Activated CD4-positive, CD25-positive, alpha-beta regulatory T cell treated with anti-CD3 and anti-CD28 coated beads, Interleukin-2, amount 50 U/mL, for 72 hours (primary cell): ENCODE measurements at places on chromosomes 2 and 18.

DNA sequence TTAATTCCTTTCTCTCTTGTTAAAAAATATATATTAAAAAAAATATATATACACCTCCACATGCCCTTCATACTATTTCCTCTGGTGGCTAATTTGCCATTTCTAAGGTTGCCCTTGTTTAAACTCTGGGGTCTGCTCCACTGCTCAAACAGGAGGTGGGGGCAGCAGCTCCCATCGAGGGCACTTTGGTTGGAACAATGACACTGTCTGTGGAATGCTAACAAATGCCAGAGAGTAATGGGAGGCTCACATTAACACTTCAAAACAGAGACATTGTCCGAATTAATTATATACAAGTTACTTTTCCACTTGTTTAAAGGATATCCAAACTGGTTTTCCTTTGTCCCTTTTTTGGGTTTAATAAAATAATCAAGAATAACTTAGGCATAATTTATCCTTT is 58.8 kb upstream of the CD302 start:
- no peak for DNase-seq

DNA sequence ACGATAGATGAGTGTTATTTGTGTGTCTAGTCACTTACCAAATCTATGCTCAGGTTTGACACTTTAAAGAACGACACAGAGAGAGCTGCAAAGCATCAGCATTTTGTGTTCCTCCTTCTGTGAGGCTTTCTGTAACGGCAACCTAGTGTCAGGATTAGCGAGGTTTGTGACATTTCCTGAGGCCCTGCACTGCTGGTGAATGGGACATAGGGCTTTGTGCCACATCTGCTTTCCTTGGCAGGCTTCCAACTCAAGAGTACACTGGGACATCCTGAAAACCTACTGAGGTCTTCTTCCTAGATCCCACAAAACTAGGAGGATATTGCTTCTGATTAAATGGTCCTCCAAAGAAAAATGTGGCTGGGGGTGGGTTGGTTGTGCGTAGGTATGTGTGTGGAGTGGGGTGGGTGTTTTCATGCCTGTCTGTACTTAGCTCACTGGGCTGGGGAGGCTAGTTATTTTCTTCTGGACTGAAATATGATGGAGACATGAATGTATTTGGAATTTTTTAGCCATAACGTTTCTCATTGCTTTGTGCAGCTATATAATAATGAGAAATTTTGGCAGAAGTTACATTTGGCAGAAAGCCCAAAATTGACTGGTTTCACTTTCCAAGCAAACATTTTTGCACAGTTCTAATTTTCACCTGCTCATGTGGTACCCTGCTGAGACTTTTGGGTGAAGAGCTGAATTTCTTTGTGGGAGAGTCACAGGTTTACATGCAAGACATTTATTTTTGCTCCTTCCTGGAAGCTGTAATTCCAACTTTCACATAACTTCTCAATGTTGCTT is 308.4 kb downstream of the XIRP2 start:
- DNase-seq: no peak

- no peak for DNase-seq
Measured at GRCh38 chr2:190526105-190526750, 8.3 kb downstream of the NEMP2 start.

DNA sequence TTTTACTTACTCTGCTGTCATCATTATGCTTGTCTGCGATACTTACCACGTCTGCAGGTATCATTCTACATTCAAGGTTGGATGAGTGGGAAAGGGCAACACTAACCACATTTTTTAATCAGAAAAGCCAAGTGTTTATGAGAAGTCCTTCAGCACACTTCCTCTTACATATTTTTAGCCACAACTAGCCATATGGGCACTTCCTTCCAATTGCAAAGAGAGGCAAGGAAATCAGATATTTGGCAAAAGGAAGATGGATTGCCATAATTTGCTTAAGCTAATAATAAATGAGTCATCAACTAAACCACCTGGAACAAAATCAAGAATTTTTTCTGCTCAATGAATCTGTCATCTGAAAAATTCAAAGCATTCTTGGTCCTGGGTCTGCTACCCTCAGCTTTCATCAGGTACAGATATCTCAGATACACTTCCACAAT is 16.7 kb upstream of the MRO start:
- DNase-seq: no peak

DNA sequence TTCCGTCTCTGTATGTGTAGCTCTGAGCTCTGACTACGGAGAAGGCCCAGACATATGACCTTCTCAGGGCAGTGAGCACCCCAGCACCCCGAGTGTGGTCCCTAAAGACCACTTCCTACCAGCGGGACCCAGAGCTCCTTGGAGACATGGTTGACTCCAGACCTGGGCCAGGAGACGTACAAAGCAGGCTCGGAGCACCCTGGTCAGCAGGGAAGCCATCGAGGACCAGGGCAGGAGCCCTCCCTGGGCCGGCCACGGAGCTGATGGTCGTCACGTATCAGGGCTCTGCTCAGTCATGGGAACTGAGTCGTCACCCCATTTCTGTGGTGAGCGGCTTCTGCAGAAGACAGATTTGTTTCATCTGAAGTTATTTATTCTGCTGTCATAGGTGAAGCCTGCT is 12.8 kb upstream of the NEU4 start:
- DNase-seq: no peak

GRCh38 chr18:76754351-76754750 is 68.0 kb upstream of the ZNF236 start:
- DNase-seq: no peak

DNA sequence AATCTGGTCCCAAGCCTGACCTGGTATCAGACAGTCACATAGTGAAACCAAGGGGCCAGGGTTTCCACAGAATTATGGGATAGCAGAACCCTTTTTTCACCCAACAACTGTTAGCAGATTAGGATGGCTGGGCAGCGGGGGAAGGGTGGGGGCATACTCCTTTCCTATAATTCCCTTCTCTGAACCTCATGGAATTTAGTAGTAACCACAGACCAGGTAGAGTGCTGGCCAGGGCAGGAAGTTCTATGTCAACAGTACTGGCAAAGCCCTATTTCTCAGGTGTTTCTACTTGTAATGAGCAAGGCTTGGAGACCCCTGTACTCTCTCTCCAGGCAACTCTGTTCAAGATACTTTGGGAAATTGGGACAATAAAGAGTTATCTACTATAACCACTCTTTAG is 174.6 kb downstream of the THADA start:
- DNase-seq: no peak

DNA sequence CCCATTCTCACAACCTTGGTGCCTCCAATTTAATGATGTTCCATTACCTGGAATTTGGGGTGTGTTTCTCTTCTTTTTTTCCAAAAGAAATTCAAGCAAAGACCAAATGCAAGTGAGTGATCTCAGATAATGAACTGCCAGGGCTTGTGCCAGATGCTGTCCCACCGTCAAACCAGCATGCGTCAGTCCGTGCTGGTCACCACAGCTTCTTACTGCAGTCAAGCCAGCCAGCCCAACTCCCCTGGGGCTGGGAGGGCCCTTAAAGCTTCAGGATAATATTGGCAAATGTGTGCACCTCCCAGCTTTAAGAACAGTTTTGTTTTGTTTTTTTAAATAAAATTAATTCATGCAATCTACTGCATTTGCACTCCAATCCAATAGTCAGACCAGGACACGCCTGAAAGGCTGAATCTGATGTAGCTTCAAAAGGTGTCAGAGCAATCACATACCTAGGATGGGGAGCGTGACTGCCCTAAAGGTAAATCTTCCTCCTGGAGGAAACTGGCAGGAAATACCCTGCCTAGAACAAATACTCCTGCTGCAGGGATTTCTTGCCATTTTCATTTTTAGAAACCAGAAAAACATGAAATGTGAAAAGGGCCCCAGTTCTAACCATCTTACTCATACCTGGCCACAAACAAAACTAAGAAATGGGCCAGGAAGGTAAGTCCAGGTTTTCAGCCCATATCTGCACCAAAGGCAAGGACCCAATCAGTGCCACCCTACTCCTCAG is 26.8 kb upstream of the SP3 start:
- DNase-seq: no peak

- DNase-seq: no peak
Measured at GRCh38 chr18:44816050-44816449, 135.4 kb downstream of the SETBP1 start.

- DNase-seq: no peak
Measured at GRCh38 chr2:64111426-64111825, 32.8 kb downstream of the PELI1 start.

- DNase-seq: no peak
Measured at GRCh38 chr2:141341444-141341843, 789.4 kb downstream of the LRP1B start.

GRCh38 chr2:602571-603359 is 74.4 kb downstream of the TMEM18 start:
- DNase-seq: no peak

DNA sequence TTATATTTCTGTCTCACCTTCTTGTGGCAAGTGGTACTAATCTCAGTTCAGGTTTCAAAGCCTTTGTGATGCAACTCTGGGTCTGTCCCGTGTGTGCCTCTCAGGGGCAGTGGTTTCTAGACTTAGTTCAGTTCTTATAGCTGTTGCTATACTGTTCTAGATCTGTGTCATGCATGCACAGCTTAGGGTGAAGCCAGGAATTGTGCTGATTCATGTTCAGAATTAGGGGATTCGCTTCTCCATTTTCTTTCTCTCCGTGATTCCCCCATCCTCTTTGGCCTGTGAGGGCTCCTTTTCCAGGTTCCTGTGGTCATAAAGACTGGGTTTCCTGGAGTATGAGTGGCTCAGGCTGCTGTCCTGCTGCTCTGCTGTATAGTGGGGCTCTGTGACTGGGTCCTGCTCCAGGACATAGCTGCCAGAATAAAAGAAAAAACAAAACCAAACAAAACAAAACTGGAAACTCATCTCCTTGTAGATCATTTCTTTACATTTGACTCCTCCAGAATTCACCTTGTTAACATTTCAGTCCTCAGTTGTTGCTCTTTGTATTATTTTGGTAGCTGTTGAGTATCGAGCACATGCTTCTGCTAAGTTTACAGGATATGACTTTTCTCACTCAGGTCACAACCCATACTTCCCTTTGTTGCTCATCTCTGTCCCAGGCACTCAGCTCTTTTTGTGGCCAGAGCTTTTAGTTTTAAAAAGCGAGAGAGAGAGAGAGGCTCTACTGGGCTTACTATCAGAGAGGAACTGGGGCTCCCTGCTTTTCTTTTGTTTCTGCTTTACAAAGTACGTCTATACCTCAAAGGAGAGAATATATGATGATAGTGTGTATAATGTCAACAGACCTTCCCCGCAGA is 34.2 kb downstream of the CERS6 start:
- no peak for DNase-seq

DNA sequence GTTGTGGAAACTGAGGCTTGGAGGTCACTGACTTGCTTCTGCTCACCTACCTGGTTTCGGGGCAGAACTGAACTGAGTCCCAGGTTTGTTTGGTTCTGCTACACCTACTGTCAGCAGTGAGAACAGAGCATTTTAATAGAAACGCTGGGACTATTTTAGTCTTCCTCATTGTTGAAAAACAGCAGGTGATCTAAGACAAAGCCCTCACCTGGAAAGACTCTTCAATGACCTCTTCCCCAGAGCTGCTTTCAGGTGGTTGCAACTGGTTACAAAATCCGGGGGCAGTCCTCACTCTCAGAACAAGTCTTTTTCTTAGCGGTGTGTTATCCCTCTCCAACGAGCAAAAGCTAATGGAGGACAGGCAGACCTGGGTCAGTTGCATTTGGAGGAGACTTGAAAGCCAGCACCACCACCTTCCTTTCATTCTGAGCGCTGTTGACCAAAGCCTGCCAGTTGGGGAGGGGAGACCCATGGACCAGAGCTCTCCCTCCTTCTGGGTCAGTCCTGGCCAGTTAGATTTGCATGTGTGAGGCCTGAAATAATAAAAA is 217.0 kb downstream of the NCK2 start:
- no peak for DNase-seq
